ENCODE measurements at places on chromosomes 16 and 17. TPM values are rescaled to one million over a fixed set of nuclear protein-coding genes. Genes with fewer than 3 reads are reported as not detected.
A peak's percentile ranks its signal among the peaks of the same experiment; 100 is the strongest.

DNA sequence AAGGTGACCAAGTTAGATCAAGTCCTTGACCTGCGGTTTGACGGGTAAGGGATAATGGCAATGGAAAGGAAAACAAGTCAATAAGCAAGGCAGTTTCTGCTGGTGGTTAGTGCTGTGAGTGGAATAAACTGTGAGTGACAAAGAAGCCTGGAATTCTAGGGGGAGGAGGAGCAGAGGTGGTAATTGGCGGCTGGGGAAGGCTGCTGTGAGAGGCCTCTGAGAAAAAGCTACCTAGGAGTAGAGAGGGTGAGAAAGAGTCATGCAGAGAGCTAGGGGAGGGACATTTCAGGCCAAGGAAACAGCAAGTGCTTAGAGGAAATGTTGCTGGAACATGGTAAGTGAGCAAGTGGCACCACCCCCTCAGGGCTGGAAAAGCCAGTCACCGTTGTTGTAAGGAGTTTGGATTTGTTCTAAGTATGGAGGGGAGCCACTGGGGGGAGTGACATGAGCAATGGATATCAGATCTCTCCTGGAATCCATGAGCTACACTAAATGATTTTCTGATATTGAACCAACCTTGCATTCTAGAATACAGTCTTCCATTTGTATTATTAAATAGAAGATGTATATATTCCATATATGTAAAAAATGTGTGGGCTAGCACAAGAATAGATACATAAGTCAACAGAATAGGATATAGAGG, 6.7 kb downstream of the NLRC3 start:
- DNase-seq, result no peak

DNA sequence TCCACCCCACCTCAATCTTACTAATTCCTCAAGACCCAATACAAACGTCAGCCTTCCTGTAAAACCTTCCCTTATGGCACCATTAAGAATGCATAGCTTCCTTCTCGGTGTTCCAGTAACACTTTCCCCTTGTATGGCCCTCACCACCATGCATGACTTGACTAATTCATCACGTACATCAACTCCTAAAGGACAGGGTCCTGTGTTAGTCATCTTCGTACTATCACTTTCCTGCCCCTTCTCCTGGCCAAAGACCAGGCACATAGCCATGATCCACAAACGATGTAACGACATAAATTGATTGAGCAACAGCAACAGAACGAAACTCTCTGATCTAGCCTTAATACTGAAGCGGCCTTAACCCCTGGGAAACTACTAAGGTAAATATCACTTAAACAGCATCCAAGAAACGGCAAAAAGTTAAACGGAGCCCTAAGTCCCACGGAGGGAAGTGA, 612 bp downstream of the PSMD12 start:
- DNase-seq, result peak; percentile 58

- no peak for DNase-seq
Observed at GRCh38 chr17:29209073-29209472, 28.9 kb upstream of the MYO18A start.

DNA sequence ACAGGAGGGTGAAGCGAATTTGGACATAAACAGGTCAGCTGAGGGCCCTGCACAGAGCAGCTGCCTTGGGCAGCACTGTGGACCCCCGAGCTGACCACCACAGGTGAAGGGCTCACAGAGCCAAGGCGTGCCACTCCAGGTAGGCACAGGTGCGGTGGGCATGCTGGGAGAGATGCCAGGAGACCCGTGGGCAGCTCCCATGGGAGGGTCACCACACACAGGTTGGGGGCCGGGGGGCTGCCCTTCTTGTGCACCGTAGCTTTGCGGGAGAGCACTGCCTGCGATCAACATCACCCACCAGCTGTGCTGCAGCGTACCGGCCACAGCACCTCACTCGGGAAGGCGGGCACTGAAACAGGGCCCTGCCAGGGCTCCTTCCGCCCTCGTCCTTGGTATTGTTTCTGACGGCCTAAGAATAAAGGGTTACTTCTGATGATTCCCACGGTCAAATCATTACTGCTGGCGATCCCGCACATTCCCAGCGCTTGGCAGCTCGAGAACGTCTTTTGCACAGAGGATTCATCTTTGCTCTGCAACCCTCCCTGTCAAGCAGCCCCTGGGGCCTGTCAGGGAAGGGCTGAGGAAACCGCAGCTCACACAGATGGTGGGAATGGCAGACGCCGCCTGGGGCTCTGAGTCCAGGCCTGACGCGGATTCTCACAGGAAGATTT, 181.7 kb downstream of the BANP start:
- DNase-seq, result no peak

DNA sequence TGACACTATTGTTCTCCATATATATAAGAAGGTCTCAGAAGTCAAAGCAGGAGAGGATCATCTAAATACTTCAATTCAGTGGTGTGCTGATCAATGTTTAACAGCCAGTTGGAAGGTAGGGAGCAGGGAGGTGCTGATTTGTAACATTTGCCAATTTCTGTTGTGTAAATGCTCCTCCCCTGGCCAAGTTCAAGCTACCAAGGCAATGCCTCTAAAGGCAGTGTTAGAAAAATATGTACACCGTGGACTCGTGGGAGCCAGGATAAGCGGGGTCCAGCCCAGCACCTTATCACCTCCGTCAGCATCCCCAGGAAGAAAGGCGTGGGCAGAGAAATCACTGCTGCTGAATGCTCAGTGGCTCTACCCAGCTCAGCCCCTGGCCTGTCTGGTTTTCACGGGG, 75.3 kb upstream of the COX10 start:
- no peak for DNase-seq

- no peak for DNase-seq
Observed at GRCh38 chr16:54444851-54445458, 158.4 kb upstream of the IRX3 start.

DNA sequence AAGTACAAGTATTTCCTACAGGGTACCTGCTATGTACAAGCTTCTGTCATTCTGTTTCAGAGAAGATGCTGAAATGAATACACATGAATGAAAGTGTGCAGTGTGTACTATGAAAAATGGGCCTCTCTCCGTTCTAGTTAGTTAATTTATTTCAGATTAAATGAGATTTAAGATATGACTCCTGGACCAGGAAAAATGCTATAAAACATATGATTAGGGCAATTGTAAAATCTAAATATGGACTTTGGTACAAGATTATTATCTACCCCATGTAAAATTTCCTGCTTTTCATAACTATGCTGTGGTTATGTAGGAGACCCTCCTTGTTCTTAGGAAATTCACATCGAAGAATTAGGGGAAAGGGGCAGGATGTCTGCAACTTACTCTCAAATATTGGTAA, 28.9 kb downstream of the MYO1D start:
- no peak for DNase-seq

DNA sequence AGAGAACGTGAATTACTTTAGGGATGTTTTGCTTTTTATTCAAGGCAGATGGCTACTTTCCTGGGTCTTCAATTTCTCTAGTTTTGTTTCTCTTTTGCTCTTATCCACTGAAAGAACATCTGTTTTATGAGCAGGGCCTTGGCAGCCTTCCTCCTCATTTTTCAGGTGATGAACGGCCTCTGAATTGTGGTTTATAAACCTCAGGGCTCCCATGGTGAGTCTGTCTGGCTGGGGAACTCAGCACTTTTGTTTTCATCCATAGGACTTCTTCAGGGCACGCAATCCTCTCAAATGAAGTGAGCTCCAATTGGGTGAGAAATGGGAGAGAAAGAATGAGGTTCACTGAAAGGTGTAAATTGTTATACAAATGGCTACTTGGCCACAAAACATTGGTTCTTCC, 186.4 kb upstream of the ERCC4 start:
- DNase-seq, result no peak

DNA sequence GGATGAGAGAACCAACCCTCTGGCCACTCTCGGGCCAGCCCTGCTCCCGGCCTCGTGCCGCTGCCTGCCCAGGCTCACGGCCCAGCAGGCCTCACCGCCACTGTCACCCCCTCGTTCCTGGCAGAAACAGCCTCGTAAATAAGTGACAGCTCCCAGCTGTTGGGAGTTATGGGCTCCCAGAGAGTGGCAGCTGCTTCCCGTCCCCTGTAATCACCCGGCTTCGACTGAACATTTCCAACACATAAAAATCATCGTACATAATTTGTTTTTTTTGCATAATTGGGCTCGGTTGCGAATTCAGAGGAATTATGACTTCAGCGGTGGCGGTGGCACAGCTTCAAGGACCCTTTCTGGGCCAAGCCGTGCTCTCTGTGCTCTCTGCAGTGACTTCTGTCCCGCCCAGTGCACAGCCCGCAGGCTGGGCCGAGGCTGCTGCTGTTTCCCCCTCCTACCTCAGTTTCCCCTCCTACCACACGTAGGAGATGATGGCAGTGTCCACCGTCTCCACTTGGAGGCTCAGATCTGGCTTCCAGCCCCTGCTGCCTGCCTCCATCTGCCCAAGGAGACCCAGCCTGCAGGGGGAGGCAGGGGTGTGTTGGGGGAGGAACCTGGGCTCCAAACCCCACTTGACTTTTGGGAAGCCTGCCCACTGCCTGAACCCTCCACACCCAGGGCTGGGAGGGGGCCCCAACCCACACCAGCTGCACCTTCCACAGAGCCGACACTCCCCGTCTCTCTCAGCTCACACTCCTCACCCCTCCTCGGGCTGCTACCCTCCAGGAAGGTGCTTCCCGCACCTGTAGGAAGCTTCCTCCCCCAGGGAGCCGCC, 84.9 kb downstream of the RTN4RL1 start:
- no peak for DNase-seq

DNA sequence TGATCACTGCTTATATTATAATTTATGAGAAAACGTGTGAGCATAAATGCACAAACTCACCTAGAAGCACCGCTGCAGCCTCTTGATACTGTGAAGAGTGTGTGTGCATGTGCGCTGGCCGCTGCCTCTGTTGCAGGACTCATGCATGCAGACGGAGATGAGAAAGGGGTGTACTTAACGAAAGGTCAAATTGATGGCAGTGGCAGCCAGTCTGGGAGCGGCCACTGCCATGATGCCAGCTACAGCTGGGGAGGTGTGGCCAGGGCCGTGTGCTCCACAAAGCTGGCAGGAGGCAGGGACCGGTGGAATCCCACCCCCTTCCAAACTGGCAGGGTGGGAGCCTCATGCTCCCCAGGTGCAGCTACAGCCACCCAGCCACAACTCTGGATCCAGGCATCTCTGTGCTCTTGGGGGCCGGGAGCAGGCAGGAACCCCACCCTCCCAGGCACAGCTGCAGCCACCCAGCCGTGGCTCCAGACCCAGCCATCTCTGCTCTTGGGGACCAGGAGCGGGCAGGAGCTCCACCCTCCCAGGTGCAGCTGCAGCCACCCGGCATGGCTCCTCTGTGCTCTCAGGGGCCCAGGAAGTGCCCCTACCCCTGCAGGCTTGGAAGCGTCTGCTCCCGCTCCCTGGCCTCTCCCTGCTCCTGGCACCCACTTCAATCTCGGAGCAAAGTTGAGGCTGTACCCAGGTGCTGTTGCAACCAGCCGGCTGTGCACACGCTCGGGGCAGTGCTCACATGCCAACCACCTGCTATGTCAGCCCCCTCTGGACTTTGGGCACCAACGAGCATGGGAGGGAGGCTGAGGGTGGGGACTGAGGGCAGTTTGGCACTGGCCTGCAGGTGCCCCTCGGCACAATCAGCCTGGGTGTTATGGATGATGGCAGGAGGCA, 77.5 kb upstream of the CHMP6 start:
- no peak for DNase-seq

- DNase-seq, result peak; percentile 63
Observed at GRCh38 chr17:42554250-42555121, 1.8 kb downstream of the HSD17B1 start.

DNA sequence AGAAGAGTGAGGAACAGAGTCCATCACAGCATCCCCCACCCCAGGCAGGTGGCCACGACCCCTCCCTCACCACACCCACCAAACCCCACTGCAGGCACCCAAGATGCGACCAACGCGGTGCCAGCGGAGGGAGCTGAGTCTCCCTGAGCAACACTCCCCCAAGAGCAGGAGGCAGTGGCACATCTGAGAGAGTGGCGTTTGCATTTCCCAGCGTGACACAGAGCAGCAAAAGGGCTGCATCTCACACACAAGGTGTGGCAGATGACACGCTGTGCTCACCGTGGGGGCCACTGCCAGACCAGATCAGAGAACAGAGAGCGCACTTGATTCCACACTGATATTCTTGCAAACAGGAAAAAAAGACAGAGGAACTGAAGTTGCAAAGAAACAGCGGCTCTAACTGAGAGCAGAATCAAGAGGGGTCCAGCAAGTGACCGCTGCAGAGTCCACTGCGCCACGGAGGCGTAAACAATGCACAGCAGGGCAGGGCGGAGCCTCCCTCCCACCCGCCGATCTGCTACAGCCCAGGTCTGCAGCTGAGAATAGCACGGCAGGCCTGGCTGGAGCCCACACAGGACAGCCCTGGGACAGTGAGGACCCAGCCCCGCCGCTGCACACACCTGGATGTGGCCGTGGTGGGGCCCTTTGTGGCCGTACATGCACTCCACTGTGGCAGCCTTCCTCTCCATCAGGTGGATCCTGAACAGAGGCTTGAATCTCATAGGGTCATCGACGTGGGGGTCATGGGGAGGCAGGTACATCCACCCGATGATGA, 26.0 kb upstream of the C16orf95 start:
- no peak for DNase-seq

Gene STAT5A
- total RNA-seq, result not detected

Gene FGF11
- 0.69 TPM for total RNA-seq

Gene PRAC2
- 44.1 TPM for total RNA-seq

Gene SPECC1
- 76.5 TPM for total RNA-seq

Data from PC-3 (cell line).